NT2/D1 (cell line): ENCODE measurements at places on chromosomes 16 and 17.

GRCh38 chr17:74968361-74968780 lies 4.2 kb downstream of the HID1 start:
- no peak for DNase-seq

DNA sequence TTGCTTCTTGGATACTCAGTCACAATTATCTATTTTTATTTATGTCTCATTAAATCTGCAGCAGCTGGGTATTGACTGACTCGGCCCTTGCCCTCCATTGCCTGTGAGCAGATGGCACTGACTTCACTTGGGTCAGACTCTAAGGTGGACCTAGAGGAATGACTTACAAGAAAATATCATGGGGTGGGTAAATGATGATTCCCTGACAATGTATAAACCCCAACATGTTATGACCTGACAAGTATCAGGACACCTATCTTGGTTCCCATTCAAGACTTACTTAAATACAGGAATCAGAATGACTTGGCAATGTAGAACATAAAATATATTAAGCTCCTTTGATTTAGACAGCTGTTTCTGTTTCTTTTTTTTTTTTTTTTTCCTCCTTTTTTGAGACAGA lies 953.5 kb downstream of the CDH11 start:
- no peak for DNase-seq

DNA sequence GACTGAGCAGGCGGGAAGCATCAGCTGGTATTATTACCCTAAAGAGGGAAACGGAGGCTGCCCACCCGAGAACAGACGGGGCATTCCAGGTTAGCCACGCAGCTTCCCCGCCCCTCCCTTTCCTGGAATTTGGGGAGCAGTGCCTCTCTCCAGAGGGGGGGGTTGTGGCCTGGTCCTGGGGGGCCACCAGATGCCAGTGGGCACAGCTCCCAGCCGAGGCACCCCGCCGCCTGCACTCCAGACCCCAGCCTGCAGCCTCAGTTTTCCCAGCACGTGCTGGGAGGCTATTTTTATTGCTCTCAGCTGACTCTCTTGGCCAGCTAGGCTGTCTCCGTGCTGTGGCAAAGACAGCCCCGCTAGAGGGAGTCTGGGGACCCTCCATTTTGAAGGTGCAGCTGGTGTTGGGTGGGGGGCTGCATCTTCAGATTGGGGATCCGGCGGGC lies 62.7 kb upstream of the GSE1 start:
- no peak for DNase-seq

DNA sequence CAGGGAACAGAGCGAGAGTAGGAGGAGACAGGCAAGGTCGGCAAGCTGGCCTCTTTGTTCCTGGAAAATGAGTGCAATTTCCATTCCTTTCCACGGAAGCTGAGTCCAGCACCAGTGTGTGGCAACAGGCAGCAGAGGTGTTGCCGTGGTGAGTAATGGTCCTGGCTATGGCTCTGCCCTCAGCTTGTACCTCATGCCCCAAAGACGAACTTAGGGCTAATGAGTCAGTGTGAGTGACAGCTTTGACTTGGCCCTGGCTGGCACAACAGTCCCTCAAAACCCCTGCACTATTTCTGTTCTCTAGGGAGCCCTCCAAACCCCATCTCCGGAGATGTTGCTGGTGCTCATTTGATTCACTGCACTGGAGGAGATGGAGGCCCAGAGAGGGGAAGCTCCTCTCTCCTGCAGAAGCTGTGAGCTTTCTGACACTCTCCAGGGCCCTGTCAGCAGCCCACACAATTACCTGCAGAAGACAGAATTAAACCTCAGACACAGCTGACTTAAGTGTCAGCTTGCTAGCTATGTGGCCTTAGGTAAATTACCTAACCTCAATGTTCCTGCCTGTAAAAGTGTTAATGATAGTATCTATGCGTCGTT lies 129.9 kb downstream of the TMEM132E start:
- DNase-seq, result no peak

DNA sequence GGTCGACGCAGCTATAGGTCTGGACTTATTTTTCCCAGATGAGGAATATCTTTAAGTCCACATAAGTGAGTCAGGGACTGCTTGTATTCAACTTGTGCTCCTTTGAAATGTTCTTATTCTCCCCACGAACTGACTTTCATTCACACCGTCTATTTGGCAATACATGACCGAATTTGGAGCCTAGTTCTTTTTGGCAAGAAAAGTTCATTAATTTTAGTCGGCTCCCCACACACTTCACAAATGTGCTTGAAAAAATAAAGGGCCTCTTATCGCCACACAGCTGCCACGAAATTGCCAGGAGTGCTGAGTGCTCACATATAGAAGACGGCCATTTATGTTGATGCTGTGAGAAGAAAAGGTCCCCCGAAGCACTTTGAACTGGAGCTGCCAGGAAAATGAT lies 152.6 kb downstream of the PRKCA start:
- DNase-seq, result no peak

DNA sequence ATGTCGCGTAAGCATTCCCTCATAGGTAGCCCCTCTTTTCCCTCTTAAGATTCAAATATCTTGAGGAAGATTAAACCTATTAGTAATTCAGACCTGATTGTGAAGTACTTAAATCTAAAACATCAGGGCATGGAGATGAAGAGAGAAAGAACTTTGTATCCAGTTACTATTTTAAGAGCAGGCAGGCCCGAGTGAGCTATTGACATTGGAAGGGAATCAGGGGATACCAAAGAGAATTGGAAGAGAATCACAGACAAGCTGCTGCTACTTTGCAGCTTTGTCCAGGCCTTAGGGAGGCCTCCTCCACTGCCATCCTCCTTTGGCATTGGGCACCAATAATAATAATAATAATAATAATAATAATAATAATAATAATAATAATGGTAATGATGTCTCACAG lies 170.5 kb downstream of the MRTFB start:
- no peak for DNase-seq

DNA sequence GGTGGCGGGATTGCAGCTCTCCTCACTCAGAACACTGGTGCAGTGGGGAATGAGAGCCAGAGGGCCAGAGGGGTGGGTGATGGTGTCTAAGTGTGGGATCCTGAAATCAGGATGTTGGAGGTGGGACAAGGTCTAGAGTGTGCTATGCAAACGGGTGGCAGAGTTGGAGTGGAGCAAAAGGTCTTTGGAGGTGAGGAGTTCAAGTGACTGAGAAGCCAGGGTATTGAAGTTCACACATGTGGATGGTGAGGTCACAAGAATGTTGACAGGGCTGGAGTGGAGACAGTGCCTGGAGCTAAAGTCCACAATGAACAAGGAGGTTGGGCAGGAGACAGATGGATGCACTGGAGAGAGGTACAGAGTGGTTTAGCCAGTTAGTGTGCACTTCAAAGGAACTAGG lies 38.3 kb upstream of the MAP3K14 start:
- no peak for DNase-seq

DNA sequence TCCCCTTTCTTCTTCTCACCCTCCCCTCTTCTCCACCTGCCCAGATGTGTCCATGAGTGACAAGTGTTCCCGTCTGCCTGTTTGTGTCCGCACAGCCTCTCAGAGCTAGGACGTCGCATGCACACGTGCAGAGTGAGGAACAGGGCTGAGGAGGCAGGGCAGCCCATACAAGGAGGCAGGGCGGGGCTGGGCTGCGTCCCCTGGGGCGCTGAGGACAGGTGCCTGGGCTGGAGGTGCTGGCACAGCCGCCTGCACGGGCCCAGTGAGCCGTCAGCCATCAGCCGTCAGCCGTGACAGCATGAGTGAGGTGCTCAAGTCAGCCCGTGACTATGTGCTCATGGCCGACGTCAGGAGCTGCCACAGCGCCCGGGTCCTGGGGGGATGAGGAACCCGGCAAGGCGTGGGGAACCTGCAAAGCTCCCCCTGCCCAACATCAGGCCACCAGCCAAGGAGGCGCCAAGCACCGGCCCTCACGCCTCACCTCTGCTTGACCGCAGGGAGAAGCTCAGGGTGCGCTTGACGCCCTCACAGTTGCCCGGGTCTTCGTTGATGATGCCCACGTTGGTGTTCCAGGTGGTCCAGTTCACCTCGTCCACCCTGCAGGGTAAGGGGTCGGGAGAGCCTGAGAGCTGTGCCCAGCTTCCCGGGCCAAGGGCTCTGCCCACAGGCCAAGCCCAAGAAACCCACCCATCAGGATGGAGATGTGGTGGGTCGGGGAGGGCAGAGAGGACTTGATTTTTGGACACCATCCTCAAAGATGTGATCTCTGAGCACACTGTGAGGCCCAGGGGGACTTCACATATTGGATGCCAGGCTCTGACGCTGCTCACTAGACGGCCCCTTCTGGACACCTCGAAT lies 13.7 kb upstream of the TRPV3 start:
- no peak for DNase-seq

DNA sequence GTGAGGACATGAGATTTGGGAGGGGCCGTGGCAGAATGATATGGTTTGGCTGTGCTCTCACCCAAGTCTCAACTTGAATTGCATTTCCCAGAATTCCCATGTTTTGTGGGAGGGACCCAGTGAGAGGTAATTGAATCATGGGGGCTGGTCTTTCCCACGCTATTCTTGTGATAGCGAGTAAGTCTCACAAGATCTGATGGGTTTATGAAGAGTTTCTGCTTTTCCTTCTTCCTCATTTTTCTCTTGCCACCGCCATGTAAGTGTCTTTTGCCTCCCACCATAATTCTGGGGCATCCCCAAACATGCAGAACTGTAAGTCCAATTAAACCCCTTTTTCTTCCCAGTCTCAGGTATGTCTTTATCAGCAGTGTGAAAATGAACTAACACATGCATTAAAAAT lies 40.6 kb downstream of the CCT6B start:
- DNase-seq, result no peak

- no peak for DNase-seq
Measured at GRCh38 chr16:66167564-66168291, 198.8 kb upstream of the CDH5 start.

DNA sequence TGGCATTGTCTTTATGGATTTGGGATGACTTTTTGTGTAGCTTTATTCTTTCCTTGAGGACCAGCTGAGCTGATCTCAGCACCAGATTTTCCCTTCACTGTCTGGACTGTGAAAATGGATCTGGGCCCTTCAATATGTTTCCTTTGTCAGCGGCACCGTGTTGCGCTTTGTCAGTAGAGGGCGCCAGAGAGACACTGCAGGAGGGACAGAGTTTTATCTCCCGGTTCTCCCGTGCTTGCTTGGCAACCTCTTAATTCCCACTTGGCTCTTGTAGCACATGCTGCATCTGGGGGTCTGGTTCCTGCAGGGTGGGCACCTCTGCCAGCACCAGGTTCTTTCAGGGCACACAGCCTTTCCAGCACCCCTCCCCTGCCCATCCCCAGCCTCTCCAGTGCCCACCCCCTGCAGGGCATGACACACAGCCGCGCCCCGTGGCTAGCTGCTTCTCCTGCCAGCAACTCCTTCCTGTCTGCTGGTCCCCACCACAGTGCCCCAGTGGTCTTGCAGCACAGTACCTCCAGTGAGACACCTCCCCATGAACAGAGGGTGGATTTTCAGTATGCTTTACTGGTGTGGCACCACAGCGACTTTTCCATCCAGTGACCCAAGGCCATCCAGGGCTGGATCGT lies 19.6 kb downstream of the OR1D5 start:
- peak; percentile 49 for DNase-seq

GRCh38 chr17:61928101-61928436 lies 287 bp upstream of the INTS2 start:
- DNase-seq, result no peak

DNA sequence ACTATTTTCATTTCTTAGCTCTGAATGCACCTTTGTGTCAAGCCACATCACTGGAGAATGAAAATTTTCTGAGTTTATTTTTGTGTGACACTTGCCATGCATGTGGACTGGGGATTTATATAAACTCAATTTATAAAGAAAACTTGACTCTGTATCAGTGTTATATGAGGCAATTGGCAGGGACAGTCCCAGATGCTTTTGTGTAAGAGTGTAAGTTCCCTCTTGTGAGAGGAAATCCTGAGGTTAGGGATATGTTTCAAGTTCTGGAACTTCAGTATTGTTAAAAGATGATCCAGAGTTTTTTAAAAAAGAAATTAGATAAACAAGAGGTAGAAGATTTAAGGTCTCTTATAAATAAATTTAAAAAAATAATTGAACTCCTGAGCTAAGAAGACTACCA lies 10.9 kb upstream of the CCL8 start:
- no peak for DNase-seq

- no peak for DNase-seq
Measured at GRCh38 chr17:43363181-43363925, 35.4 kb upstream of the ARL4D start.

GRCh38 chr17:17749921-17750320 lies 68.7 kb downstream of the RAI1 start:
- DNase-seq, result peak; percentile 62

DNA sequence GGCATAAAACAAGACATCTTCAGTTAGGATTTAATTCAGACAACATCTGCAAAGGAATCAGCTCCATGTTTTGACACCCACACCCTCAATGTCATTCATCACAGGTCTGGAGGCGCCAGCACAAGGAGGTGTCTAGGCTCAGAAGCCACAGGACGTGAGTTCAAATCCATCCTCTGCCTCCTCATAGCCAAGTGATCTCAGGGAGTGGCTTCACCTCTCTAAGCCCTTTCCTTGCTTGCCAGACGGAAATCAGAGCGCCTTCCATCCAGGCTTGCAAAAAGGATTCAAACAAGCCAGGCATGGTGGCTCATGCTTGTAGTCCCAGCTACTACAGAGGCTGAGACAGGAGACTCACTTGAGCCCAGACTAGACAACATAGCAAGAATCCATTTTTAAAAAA lies 84.6 kb downstream of the GSG1L start:
- no peak for DNase-seq

DNA sequence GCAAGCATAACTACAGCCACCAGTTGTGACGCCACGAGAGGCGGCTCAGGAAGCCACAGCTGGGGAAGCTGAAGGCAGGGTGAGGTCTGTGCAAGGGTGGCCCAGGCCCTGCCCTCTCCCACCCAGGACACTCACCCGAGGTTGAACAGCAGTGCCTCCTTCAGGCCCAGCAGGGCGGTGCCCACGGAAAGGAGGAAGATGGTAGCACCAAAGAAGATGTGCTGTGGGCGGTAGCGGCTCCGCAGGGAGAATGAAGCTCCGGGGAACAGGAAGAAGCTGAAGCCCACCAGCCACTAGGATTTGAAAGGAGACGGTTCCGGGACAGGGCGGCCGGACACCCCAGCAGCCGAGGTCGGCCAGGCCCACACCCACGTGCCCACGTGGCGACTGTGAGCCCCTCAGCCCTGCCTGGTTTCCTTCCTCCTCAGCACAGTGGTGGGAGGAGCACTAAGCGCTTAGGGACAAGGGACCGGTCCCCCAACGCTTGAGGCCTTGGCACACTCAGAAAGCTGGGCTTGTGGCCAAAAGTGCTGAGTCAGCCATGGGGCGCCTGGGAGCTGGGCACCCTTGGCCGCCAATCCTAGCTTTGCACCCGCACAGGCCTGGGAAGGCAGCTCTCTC lies 11.0 kb downstream of the CYB561 start:
- no peak for DNase-seq

GRCh38 chr16:48444574-48444973 lies 59.4 kb upstream of the SIAH1 start:
- no peak for DNase-seq

DNA sequence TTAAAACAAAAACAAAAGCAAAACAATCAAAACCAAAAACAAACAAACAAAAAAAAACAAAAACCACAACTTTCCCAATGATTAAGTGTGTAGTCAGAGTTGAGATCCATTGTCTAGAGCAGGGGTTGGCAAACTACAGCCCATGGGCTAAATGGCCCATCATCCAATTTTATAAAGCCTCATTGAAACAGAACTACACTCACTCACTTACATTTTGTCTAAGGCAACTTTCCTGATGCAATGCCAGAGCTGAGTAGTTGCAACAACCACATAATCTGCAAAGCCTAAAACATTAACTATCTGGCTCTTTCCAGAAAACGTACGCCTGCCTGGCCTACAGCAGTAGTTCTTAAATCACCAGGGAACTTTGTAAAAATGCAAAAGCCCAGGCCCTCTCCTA lies 124.1 kb downstream of the SOX9 start:
- no peak for DNase-seq
